NCI-H524 (cell line): ENCODE measurements at places on chromosomes 12 and 14.

DNA sequence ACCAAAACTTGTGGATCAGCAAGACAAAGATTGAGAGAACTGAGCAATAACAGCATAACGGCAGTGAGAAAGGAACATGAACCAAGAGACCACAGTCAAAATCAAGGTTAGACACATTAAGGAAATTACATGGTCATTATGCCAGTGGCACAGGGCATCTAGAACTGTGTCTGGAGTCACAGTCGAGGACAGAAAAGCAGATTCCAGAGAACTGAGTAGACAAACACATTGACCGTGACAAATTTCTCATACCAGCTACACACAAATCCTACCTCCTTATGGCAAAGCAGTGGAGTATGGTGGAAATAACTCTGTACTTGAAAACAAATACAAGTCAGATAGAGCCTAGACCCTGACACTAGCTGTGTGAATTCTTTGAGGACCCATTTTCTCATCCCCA, 367.3 kb downstream of the DUSP6 start:
- no peak for DNase-seq

DNA sequence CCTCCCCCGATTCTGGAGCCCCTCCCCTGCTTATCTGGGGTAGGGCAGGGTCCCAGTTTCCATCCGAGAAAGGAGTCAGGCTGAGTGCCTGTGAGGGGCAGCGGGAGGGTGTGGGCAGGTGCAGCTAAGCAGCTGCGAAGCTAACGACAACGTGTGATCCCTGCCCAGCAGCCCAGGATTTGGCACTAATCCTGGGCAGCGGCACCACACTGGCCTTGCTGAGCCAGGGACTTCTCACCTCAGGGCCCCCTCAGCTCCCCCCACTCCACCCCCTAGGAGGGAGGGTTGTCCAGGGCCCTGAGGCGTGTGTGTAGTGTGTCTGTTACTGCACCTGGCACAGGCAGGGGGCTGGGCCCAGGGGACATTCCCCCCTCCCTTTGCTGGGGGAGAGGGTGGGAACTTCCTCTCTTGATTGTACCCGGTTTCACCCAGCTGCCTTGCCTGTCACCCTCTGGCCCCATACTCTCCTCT, 1.8 kb downstream of the SMIM41 start:
- DNase-seq, result peak; percentile 46

- peak; percentile 30 for DNase-seq
Measured at GRCh38 chr14:83301791-83302190, 1768.1 kb upstream of the SEL1L start.

DNA sequence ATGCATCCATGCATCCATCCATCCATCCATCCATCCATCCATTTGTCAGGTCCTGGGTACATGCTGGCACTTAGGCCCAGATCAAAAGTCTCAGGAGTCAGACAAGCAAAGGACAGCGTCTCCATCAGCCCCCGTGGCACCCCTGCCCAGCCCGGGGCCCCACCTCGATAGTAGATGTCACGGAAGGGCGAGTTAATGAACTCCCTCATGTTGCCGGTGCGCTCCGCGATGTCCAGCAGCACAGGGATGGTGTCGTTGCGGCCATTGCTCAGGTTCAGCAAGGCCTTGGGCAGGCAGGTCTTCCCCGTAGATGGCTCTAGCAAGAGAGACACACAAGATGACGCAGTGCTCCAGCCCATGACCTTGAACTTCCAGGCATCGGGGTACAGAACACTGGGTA, 30.4 kb downstream of the TRPV4 start:
- DNase-seq, result no peak

DNA sequence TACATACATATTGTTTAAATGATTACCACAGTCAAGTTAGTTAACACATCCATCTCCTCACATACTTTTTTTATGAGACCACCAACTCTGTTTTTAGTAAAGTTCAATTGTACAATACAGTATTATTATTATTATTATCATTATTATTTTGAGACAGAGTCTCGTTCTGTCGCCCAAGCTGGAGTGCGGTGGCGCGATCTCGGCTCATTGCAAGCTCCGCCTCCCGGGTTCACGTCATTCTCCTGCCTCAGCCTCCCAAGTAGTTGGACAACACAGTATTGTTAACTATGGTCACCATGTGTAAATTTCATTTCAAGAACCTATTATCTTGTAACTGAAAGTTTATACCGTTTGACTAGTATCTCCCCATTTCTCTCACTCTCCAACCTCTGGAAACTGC, 942.0 kb upstream of the FBXO33 start:
- no peak for DNase-seq

GRCh38 chr14:49770212-49770817, 2.4 kb downstream of the KLHDC2 start:
- DNase-seq, result peak; percentile 20

DNA sequence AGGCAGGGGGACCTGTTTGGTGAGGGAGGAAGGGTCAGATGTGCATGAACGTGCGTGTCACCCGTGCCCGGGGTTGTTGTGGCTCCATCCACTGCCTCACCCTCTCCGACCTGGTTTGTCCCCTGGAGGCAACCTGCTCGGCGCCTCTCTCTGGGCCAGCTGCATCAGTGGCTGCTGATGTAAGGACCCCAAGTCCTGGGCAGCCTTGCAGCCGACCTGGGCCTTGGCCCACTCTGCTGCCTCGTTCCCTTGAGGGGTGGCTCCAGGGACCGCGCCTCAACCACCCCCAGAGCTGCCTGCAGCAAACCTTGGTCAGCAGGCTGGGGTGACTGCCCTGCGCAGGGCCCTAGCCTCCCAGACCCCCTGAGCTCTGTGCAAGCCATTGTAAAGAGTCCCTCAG, 351.7 kb downstream of the TMEM121 start:
- DNase-seq, result no peak

DNA sequence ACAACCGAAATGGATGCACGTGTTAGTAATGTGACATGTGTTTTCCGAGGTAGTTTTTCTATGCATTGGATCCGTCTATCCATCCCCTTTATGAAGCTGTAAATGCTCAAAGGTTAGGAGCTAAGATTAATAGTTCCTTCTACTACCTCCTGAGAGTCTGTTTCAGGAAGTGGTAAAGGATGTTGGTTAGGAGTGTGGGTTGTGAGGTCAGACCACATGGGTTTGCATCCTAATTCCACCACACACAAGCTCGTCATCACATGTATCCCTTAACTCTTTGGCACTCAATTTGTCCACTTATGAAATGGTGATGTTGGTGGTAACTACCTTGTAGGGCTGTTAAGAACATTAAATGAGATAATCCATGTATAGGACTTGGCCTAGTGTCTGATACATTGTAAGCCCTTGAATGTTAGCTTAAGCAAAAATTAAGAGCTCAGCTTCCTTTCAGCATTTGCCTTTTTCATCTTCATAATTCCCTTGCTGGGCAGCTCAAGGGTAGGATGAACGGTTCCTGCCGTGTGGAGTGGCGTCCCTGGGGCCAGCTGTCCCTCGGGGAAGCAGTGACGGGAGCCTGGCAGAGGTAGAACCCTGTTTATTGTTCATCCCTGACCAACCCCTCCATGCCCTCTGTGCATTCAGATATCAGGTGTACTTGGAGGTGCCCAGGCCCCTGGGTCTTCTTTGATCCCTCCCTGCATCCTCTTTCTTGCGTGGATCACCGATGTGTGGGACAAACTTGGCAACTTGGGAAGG, 52.3 kb downstream of the TSPAN9 start:
- peak; percentile 44 for DNase-seq

GRCh38 chr12:50661300-50662115, 102.4 kb upstream of the ATF1 start:
- DNase-seq, result no peak

GRCh38 chr14:58408681-58409215, 13.0 kb downstream of the TOMM20L start:
- no peak for DNase-seq

- DNase-seq, result peak; percentile 69
Measured at GRCh38 chr12:51377099-51377984, 13.9 kb downstream of the GALNT6 start.
